Amygdala (tissue), 56 donors: ENCODE measurements at places on chromosomes 2 and 18.

DNA sequence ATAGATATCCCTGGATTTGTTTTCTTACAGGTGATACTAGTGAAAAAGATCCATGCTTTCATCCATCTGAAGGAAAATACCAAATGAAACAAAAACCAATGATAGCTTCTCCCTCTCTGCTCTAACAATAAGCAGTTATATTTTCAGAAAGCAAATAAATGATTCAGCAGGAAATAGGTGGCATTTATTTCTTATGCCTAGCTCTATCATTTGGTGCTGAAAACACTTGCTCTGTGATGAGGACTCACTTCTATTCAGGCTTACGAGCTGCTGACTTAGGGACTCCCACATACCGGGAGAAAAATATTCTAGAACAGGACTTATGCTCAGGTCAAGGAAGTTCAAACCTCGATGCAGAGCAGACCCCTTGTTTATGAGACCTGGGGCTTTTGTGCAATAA is 142.6 kb downstream of the SETBP1 start:
- no peak for DNase-seq

DNA sequence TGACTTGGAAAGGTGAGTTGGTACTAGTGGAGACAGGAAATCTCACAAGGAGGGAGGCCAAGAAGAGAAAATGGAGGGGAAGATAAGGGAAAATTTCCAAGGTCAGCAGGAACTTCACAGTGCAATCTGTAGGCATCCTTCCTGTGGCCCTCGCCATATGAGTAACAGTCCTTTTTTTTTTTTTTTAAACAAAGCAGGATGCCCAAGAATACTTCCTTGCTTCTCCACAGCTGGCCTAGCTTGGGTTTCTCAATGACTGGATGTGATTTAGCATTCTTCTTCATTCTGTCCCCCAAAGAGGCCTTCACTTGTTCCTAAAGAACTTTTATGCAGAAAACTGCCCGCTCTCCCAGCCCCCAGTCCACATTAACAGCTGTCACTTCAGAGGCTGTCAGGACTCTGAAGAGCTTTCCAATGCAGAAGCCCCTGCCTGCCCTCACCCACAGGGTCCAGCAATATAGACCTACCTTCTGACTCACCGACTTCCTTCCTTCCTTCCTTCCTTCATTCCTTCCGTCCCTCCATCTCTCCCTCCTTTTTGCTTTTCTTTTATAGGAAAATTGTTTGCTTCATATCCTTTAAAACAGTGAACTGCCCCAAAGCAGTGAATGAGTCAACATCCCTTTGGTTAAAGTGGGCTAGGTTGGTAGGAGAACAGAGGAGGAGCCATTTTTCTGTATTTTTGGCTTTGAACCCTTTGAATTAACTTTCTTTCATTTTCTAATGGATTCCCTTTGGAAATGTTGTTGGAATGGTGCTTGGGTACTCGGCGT is 172.0 kb downstream of the MGAT5 start:
- no peak for DNase-seq

GRCh38 chr2:205745661-205746419 is 63.5 kb downstream of the NRP2 start:
- DNase-seq: no peak

DNA sequence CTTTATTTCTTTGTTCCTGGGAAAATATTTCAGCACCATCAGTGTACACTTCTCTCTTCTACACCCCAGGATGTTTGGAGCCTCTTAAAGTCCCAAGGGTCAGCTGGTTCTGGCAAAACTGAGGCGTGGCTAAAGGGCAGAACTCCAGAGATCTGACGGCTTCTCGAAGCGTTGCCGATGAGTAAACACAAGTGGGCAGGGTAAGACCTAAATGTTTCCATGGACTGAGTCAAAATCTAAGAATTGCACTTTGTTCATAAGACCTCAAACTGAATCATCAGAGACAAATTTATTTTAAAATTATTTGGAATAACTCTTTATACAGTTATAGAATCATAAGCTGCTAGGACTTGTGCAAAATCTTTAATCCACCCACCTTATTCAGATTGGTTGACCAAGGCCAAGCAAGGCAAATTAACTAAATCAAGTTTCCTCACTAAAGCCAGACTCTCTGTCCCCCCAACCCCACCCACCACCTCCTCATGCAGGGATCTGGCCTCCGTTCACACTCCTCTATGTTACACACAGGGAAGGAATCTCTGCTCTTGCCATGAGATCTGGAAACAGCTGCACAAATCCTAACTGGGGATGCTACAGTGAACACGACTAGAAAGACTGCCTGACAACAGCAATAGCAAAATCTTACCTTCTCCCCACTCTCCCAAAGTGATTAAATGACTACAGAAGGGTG is 342.6 kb upstream of the KLHL29 start:
- no peak for DNase-seq

- DNase-seq: no peak
Observed at GRCh38 chr18:24704946-24705630, 244.7 kb downstream of the HRH4 start.

DNA sequence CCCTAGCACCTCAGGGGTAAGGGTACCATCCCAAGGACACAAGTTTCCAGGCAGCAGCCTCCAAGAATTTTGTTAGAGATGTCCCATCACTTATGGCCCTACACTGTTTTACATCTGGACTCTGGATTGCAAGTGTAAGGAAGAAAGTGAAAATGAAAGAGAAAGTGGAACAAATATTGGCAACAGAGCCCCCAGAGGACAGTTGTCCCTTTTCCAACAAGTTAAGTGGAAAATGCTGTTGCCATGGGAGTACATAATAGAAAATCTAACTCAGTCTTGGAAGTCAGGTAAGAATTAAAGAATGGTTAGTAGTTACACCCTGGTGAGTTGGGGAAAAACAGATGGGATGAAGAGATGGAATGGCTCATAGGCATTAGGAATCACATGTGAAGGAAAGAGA is 50.6 kb downstream of the TTC21B start:
- DNase-seq: no peak
